ENCODE measurements at places on chromosomes 13 and 19.

GRCh38 chr13:50585674-50586413 is 257.6 kb downstream of the DLEU7 start:
- DNase-seq: no peak

DNA sequence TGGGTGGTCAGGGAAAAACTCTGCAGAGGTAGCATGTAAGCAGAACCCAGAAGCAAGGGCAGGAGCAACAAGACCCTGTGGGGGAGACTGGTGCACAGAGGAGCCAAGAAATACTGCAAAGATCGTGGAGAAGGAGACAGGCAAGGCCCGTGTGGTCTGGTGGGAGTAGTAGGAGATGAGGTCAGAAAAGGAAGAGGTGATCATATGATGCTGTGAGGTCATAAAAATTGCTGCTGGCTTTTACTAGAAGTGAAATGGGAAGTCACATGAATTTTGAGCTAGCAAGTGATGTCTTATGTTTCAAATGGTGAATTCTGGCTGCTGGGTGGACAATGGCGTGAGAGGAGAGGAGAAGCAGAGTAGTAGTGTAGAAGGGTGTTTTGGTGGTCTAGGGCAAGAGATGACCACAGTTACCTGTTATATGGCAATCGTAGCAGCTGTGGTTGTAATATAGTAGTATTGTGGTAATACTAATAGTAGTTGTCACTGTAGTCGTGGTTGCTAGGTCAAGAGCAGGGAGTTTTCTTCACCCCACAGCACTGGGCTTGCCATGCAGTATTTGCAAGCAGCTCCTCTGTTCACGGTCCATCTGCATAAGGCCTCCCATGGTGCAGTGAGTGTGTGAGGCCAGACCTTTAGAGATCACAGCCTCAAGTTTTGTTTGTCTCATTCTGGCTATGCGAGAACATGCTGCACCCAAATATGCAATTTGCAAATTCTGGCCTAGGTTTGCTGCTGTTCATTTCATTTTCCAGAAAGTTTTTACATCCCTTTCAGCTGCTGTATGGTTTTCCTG is 205.0 kb downstream of the TSHZ3 start:
- no peak for DNase-seq

- no peak for DNase-seq
These were observed 34.7 kb upstream of the SLITRK6 start for GRCh38 chr13:85833921-85834320.

DNA sequence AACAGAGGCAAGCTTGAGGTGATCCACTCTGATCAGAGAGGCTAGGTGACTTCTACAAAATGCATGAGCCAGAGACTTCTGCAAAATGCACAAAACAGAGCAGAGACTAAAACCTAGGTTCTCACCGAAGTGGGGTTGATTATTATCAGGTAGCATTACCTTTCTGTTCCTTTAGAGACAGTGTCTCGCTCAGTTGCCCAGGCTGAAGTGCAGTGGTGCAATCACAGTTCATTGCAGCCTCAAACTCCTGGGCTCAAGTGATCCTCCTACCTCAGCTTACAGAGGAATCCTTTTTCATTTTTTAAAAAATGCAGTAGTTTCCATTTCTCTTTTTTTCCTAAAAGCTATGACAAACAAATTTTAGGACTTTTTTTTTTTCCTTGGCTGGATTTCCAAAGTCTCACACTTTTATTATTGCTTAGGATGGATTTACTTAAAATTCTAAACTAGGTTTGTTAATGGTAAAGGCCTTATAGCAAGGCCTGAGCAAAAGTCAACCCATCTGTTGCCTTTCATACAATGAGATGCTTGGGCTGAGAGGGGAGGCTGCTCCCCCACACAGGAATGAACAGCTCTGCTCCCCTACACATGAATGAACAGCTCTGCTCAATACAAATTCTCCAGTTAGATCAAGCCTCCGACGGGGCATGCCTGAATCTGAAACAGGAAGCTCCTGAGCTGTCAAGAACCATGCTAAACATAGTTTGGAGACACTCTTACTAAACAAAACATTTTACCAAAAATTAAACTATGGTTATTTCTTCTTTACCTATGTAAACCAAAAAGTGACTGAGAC is 18.8 kb upstream of the TNFRSF19 start:
- DNase-seq: no peak

DNA sequence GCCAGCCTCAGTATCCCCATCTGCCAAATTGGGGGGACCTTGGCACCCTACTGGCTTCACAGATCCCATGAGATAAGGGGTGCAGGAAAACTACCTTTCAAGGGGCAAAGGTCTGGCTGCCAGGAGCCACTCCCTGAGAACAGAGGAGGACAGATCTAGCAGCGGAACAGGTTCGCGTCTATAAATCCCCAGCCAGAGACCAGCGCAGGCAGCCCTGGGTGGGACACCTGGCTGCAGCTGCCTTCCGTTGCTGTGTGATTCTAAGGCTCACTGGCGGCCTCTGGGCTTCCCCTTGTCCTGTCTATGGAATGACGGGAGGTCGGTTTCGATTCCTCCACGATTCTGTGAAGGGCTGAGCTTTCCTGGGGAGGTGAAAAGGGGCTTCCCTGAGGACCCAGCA is 7.3 kb downstream of the RELB start:
- no peak for DNase-seq

DNA sequence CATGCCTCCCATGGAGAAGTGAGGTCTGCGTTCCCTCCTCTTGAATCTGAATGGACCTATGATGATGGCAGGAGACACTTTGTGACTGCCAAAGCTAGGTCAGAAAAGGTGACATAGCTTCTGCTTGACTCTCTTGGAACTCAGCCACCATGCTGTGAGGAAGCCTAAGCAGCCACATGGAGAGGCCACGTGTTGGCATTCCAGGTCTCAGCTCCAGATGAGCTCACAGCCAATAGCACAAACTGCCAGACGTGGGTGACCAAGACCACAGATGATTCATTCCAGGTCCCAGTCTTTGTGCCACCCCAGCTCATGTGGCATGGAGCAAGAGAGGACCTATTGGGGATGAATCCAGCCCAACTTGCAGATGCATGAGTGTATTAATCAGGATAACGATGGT is 8.7 kb upstream of the GGACT start:
- no peak for DNase-seq

DNA sequence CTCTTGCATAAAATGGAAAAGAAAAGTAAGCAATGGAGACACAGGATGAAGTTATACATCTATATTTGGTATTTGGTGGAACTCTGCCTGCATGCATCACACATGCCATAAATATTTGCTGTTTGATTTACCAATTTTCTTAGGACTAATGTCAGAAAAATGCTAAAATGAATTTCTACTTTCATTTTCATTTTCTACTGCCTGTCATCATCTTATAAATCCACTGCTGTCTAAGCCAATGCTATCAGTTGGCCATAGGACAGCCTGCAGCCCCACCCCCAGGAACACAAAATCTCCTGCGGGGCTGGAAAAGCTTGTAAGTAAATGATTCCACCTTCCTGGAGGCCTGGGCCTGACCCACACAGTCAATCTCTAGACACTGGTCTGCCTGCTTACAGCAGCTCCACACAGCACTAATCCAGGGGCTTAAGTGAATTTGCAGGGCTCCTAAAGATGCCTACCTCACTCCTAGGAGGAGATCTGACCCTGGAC is 122.0 kb downstream of the ENOX1 start:
- DNase-seq: no peak

- DNase-seq: no peak
These were observed 932.3 kb downstream of the EFNB2 start for GRCh38 chr13:105602956-105603670.

GRCh38 chr13:24218338-24218737 is 57.8 kb downstream of the SPATA13 start:
- DNase-seq: no peak

DNA sequence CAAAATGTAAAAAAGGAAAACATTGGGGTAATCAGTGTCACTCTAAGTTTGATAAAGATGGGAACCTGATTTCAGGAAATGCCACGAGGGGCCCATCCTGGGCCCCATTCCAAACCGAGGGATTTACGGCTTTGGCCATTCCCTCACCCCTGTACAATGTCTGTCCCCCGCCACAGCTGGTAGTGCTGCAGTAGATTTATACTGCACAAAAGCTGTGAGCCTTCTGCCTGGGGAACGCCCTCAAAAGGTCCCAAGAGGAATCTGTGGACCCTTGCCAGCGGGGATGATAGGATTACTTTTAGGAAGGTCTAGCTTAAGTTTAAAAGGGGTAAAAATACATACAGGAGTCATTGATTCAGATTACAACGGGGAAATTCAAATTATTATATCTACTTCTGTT is 173.4 kb upstream of the SGCG start:
- DNase-seq: no peak

DNA sequence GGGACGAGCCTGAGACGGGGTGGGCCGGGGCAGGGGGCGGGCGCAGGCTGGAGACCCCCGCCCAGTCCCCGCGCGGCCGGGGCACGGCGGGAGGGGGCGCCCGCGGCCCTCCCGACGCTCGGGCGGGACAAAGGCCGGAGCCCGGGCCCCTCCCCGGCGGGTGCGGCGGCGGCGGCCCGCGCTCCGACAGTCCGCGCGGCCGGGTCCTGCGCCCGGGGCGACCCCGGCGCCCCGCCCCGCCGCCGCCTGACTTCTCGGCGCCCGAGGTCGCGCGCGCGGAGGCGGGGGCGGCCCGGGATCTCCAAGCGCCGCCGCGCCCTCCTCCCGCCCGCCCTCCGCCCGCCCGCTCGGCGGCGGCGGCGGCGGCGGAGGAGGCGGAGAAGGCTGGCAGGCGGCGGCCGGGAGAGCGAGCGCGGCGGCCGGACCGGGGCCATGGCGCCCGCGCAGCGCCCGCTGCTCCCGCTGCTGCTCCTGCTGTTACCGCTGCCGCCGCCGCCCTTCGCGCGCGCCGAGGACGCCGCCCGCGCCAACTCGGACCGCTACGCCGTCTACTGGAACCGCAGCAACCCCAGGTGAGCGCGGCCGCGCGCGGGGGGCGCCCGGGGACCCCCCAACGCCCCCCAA is at the start of gene EFNA2:
Gene EFNA2, plus strand, starts transcription at position 137 of the 624 bp plus-strand sequence. Its CDS starts 296 bp downstream, at position 433.
- DNase-seq: no peak

GRCh38 chr13:36412736-36413135 is 19.6 kb upstream of the CCNA1 start:
- DNase-seq: no peak

DNA sequence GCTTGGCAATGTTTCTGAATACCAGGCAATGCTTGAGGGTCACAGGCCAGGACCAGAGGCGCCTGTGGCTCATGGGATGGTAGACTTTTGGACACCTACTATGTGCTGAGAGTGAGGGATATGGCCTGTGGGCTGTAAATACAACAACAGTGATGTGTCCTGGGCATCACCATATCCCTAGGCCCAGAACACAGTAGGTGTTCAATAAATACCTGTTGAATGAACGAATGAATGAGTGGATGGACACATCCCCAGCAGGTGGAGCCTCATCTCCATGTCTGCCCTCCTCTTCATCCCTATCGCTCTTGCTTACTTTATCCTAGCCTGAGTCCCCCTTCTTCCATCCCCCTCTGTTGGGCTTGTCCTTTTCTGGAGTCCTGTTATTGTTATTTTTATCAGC is 16.5 kb upstream of the NANOS2 start:
- DNase-seq: no peak

- no peak for DNase-seq
These were observed 289.2 kb upstream of the PCDH9 start for GRCh38 chr13:67519356-67519755.

Data from hypothalamus (tissue), 51 donors.